ENCODE measurements at places on chromosomes 12 and 14. TPM values are rescaled to one million over a fixed set of nuclear protein-coding genes. Genes with fewer than 3 reads are reported as not detected.

Gene IL31
- not detected for polyA plus RNA-seq

Gene TMEM119
- 0.59 TPM for polyA plus RNA-seq

Gene KRT85
- polyA plus RNA-seq, result not detected

Gene OR6C3
- polyA plus RNA-seq, result not detected

Gene NPFF
- polyA plus RNA-seq, result not detected

Gene ESPL1
- polyA plus RNA-seq, result not detected

Gene USP44
- 15.1 TPM for polyA plus RNA-seq

Gene PLXNC1
- 2.9 TPM for polyA plus RNA-seq

Gene FAM186B
- polyA plus RNA-seq, result 0.13 TPM

Gene DDN
- polyA plus RNA-seq, result not detected

Gene SRRM4
- polyA plus RNA-seq, result not detected

Gene KRT78
- not detected for polyA plus RNA-seq

Gene PTPRQ
- polyA plus RNA-seq, result not detected

Gene OTOGL
- polyA plus RNA-seq, result not detected

Gene KRT86
- not detected for polyA plus RNA-seq

Gene PPFIA2
- not detected for polyA plus RNA-seq

Gene NID2
- polyA plus RNA-seq, result not detected

Gene NFE2
- not detected for polyA plus RNA-seq

Gene IFNG
- polyA plus RNA-seq, result not detected

Gene KLHL33
- not detected for polyA plus RNA-seq

Gene RASSF3
- 4.4 TPM for polyA plus RNA-seq

Gene KRT80
- polyA plus RNA-seq, result not detected

Gene ATP23
- 31.1 TPM for polyA plus RNA-seq

Gene LBHD2
- not detected for polyA plus RNA-seq

Gene MDGA2
- polyA plus RNA-seq, result not detected

Gene HOXC6
- not detected for polyA plus RNA-seq

Gene MYF6
- polyA plus RNA-seq, result not detected

Gene NRIP2
- polyA plus RNA-seq, result 1.6 TPM

Gene VAMP1
- 10.9 TPM for polyA plus RNA-seq

Gene AQP2
- not detected for polyA plus RNA-seq

Gene SLC7A8
- 4.0 TPM for polyA plus RNA-seq

Gene DPPA3
- polyA plus RNA-seq, result not detected

Gene MYF5
- polyA plus RNA-seq, result not detected

Gene AMN
- 3.0 TPM for polyA plus RNA-seq

Gene HCAR2
- polyA plus RNA-seq, result not detected

Gene TCTN2
- polyA plus RNA-seq, result 1.1 TPM

Gene NTF3
- not detected for polyA plus RNA-seq

Gene IKZF4
- polyA plus RNA-seq, result 0.54 TPM

Gene SSPN
- polyA plus RNA-seq, result not detected

Gene ZDHHC22
- not detected for polyA plus RNA-seq

Gene COQ10A
- 11.5 TPM for polyA plus RNA-seq

Gene PTPRO
- 6.4 TPM for polyA plus RNA-seq

Gene AQP5
- not detected for polyA plus RNA-seq

Gene ARHGAP5
- polyA plus RNA-seq, result 32.6 TPM

Gene FOXA1
- not detected for polyA plus RNA-seq

Gene BDKRB2
- 0.08 TPM for polyA plus RNA-seq

Gene BAZ1A
- 10.3 TPM for polyA plus RNA-seq

Gene GTF2A1
- polyA plus RNA-seq, result 12.3 TPM

Gene SLC5A8
- polyA plus RNA-seq, result not detected

Gene PRKD1
- polyA plus RNA-seq, result not detected

Gene AREL1
- polyA plus RNA-seq, result 16.1 TPM

Gene RNU7-1
- polyA plus RNA-seq, result not detected

Gene MANSC1
- 4.2 TPM for polyA plus RNA-seq

Gene DPY19L2
- not detected for polyA plus RNA-seq

Gene PKP2
- 1.4 TPM for polyA plus RNA-seq

Gene ARHGAP9
- 198 TPM for polyA plus RNA-seq

Gene C12orf50
- not detected for polyA plus RNA-seq

Measured in naive thymus-derived CD4-positive, alpha-beta T cell (primary cell).